8988T (cell line): ENCODE measurements at places on chromosomes 1 and 21.

- DNase-seq: no peak
Observed at GRCh38 chr21:14677013-14677412, 130.9 kb upstream of the SAMSN1 start.

DNA sequence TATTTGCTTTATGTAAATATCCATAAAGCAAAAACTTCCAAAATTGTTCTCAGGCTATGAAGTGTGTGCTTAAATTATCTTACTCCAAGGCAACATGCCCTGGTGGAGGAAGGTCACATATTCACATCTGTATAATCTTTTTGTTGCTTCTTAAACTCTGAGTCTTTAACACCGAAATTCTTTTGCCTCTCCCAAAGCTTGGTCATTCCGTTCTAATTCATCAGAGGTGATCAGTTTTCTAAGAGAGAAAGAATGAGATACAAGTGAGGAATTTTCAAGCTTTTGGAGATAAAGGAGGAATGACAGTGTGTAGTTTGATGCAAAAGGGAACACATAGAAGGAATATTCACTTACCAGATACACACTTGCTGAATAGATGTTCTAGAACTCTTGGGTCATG lies 561.7 kb downstream of the LTN1 start:
- no peak for DNase-seq

DNA sequence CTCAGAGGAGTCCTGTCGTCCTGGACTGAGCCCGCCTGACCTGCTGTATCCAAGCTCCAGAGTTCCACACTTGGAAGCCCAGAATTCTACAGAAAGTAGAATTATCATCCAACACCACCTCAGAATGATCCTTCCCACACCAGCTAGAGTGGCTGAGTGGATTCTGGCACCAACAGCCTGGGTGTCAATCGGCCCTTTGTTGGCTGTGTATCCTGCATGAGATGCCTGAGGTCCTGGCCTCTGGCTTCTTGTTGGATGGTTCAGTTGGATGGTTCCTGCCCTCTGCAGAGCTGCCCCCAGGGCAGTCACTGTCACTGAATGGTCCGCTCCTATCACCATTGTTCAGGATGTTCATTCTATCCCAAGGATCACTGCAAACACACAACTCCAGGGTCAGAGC lies 49.8 kb downstream of the PGBD5 start:
- no peak for DNase-seq

DNA sequence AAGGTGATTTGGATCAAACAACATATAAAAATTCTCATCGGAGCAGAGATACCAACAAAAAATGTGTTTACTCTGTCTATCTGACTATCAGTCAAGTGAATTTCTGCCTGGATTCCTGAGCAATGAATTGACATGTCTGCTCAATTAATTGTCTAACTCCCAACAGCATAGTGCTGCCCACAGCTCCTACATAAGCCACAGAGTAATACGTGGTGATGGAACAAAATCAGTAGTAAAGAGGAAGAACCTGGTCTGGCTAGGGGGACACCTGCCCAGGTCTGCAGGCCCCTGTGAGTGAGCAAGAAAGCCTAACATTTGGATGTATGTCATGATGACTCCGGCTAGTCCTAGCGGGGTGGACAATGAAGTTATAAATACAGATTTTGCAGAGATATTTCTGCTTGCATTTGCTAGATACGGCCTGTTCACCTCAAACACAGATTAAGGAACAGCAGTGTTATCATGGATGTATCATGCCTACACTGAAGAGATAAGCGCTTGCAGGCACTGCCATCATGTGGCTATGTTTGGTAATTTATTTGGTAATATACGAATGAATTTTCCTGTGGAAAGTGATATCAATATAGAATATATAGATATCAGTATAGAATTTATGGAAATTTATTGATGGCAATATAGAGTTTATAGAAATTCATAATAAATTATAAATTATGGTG lies 69.6 kb upstream of the LRRC8B start:
- DNase-seq: no peak

DNA sequence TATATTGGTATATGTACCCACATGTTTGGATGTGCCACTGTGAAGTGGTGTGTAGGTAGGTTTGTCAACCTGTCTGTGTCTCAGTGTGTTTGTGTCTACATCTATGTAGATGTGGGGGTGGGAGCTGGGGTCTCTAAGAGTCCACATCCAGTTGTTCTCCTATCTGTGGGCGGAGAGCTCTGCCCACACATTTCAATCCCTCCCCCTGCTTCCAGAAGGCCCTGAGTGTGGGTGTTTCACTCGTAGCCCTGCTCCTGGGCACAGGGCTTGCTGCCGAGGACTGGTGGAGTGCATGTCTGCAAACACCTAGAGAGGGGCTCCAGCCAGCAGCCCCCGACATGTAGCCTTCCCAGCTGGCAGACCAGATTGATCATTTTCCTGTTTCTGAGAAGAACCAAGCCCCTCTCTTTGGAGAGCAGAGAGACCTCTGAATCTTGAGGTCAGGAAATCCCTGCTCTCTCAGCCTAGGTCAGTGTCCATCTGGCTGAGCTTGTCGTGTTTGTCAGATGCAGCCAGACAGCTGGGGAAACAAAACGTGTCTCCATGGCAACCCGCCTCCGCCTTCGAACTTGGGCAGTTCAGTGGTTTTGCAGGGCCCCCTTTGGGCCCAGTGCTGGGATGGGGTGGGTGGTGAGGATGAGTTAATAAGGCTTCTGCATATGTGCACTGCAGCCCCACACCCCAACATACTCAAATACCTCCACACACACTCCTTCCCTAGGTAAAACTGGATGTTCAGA lies 31.2 kb upstream of the SYNC start:
- no peak for DNase-seq
